ENCODE measurements at places on chromosomes 3 and 15.
A peak's percentile ranks its signal among the peaks of the same experiment; 100 is the strongest.

DNA sequence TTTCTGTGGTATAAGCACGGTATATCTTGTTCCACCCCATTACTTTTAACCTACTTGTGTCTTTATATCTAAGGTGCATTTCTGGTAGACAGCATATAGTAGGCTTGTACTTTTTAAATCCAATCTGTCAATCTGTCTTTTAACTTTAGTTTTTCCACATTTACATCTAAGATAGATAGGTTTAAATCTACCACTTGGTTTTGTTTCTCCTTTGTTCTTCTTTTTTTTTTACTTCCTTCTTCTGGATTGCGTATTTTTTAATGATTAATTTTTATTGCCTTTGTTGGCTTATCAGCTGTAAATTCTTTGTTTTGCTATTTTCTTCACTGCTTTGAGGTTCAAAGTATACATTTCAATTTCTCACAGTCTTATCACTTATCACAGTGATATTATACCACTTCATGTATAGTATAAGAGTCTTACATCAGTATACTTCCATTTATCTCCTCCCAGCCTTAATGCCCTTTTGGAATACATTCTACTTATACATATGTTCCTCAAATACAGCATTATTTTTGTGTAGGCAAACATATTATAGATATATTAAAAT is 31.0 kb downstream of the IQCB1 start:
- DNase-seq: no peak

DNA sequence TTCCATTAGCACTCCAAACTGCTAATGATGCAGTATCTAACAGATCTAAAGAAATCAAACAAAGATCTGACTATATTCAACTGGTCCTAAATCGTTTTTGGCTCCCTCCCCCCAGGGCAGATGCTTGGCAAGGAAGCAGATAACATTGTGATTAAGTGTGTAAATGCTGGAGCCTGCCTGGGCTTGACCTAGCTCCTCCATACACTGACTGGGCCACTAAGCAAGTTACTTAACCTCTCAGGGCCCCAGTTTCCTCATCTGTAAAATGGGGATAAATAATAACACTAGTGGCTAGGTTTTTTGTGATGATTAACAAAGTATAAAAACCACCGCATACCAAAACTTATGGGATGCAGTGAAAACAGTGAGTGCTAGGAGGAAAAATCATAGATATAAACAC is 9.2 kb downstream of the EID1 start:
- no peak for DNase-seq

DNA sequence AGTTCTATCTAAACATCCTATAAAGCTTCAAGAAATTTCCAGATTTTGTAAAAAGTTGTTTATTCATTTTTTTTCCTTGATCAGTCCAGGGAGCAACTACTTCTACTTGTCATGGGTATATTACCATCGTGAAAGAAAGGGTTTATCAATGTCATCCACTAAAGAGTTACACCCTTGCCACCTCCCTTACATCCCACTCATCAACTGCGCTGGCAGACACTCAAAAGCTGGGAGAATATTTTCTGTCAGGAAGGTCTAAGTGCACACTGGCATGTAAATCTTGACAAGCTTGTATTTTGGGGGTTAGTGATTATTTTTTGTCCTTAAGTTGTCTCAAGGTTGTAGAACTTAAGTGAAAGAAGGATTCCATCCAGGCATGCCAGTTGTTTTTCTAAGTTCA is 188.3 kb upstream of the ARL6 start:
- no peak for DNase-seq

GRCh38 chr3:98343647-98344507 is 9.8 kb upstream of the OR5K4 start:
- peak; percentile 52 for DNase-seq

DNA sequence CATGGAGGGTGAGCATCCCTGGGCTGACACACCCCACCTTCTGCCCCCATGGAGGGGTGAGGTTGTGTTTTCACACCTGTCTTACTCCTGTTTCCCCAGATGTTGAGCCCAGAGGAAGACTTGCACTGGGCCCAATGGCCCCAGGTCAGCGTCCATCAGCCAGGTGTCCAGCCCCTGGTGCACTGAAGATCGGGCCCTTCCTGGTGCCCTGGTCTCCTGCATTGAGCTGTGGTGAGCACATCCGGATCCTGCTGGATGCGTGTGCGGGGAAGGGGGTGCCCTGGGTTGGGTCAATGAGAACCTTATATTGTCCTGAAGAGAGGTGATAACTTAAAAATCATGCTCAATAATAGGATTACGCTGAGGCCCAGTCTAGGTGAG is 227.3 kb downstream of the SNRPN start:
- DNase-seq: no peak

- no peak for DNase-seq
Measured at GRCh38 chr3:173529062-173529711, 131.6 kb downstream of the NLGN1 start.

DNA sequence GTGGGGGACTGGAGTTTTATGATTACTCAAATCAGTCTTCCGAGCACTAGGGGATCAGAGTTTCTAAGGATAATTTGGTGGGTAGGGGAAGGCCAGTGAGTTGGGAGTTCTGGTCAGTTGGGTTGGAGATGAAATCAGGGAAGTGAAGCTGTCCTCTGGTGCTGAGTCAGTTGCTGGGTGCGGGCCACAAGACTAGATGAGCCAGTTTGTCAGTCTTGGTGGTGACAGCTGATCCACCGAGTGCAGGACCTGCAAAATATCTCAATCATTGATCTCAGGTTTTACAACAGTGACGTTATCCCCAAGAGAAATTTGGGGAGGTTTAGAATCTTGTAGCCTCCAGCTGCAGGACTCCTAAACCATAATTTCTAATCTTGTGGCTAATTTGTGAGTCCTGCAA is 249.4 kb downstream of the FAM43A start:
- no peak for DNase-seq

DNA sequence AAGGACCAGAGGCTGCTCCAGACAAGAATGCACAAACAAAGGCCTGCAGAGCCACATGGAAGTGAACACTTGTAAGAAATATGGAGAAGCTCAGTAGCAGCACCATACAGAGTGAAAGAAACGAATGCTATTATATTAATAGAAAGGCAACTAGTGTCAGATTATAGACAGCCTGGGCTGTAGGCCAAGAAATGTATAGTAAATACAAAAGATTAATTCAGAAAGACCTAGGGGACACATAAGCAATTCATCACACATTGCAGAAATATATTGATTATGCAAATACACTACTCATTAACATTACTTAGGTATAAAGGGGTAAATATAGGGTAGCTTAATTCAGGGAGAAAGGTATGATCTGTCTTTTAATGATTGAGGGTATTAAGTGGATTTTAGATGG is 69.5 kb upstream of the GUCA1C start:
- no peak for DNase-seq

- no peak for DNase-seq
Measured at GRCh38 chr3:161271646-161272045, 50.5 kb downstream of the NMD3 start.

DNA sequence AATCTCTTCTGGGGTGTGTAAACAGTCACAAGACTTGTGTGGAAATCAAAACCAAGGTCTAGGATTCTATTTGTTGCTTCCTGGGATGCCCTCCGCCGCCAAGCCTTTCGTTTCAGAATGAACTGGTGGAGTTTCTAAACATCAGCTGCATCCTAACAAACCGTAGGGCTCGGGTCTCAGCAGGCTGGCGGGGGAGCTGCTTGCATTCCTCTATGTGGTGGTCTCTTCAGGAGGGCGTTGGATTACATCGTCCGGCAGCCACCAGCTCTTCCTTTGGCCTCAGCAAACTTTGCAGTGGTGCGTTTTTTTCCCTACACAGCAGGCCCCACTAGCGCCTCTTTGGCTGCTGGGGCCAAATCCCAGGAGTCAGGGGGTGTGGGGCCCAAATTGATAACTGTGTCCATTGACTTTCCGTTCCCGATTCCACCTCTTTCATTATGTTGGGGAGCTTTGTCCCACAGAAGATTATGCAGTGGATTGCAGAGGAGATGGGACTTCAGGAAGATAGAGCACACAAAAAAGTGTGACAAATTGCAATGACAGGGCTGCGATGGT is 390.0 kb upstream of the NR2F2 start:
- no peak for DNase-seq

DNA sequence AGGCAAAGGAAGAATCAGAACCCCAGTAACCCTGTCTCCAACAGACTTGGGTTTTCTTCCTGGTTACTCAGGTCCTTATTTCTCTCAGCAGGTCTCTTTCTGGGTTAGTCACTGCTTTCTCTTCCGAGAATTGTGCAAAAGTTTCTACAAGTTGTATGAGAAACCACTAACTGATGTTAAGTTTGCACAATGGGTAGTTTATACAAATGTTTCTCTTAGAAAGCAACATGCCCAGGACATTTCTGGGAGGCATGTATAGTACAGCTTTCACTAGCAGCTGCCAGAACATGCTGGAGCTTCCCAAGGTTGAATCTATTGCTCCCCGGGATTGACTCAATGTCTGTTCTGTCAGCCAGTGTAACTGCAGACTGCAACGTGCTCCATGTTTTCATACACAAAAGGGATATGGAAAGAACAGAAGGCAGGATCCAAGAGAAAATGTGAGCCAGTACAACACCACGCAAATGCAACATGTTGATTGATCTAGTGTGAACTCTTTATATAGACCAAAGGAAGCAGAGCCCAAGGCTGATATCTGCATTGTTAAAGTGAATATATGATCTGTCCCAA is 887.8 kb downstream of the MCTP2 start:
- no peak for DNase-seq

DNA sequence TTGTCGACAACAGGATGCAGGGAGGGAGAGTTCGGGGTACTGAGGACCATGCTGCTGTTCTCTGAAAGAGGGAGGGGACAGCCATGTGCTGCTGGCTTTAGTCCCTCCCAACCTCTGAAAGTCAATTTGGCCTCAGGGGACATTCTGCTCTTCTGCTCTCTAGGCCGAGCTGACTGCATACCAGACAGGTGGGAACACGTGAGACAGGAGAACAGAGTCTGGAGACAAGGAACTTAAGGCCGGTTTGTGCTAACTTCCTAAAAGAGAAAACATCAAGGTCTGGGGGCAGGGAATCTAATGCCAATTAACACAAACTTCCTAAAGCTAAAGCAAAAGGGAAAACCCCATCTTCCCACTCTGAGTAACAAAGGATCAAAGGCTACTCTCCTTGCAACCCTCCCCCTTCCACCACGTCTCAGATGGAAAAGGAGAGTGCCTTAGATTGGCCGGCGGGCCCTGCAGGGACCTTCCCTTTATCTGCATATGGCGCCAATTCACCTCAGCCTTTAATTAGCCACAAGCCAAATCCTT is 41.0 kb downstream of the SLCO2A1 start:
- DNase-seq: no peak

DNA sequence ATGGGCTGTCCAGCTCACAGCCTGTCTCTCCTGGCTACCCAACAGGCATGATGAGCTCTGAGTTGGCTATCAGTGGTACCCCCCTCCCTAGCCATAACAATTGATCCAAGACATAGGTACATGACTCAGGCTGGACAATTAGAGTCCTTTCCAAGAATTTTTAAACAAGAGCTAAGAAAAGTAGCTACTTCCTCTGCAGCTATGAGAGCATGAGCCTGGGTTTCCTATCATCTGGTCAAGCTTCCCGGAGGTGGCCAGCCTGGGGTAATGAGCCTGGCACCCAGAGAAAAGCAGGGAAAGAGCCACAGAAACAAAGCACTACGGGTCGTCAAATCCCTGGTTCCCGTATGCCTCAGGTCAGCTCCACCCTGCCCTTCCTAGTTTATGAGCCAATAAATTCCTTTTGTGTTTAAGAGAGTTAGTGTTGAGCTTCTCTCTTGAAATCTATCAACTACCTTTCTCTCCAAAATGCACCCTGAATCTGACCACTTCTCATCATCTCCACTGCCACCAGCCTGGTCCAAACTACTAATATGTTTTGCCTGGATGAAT is 2.3 kb upstream of the SLC51B start:
- no peak for DNase-seq
